GM20000 (cell line): ENCODE measurements at places on chromosomes 6 and 20.
A peak's percentile ranks its signal among the peaks of the same experiment; 100 is the strongest.

DNA sequence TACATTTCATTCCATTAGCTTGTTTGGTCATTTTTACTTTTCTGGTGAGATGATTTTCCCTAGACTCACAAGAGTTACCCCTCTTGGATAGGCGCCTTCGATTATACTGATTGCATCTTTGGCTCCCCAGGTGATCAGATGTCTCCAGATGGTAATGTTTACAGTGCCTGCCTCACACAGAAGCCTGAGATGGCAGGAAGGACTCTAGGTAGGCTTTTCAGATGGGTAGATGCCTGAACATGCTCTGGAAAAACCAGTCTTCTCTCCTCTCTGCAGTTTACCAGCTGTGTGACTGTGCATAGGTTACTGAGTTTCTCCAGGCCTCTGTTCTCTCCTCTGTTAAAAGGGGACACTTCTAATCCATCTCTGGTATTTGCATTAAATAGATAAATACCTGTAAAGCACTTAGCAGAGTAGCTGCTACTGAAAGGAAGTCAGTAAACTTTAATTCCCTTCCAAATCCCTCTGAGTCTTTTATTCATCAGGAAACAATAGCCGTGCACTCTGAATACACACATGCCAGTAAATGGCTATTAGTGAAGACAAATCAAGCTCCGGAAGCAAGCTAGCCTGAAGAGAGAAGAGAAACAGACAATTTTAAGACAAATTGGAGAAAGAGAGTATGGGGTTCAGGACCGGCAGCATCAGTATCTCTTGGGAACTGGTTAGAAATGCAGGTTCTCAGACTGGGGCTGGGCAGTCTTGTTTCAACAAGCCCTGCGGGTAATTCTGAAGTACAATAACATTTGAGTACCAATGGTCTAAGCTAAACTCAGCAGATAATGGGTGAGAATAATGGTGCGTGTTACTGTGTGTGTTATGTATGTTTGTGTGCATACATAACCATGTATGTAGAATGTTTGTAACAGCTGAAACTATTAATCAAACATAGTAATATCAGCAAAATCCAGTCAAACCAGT, 139.4 kb downstream of the UST start:
- no peak for DNase-seq

DNA sequence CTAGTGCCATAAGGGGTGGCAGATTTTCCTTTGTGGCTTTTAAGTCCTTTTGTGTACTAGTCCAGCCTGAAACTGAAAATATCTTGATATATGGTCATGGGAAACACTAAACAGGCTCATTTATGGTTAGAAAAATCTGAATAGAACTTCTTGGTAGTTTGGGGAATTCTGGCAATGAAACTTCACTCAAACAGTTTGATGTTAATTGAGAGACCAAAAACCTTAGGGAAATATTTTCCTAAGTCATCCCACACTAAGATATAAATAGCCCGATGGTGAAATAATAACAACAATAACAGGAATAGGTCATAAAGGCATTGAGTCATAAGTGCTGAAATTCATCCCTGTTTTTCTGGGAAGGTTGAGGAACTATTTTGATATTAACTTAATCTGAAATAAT, 146.2 kb upstream of the SMLR1 start:
- DNase-seq: no peak

DNA sequence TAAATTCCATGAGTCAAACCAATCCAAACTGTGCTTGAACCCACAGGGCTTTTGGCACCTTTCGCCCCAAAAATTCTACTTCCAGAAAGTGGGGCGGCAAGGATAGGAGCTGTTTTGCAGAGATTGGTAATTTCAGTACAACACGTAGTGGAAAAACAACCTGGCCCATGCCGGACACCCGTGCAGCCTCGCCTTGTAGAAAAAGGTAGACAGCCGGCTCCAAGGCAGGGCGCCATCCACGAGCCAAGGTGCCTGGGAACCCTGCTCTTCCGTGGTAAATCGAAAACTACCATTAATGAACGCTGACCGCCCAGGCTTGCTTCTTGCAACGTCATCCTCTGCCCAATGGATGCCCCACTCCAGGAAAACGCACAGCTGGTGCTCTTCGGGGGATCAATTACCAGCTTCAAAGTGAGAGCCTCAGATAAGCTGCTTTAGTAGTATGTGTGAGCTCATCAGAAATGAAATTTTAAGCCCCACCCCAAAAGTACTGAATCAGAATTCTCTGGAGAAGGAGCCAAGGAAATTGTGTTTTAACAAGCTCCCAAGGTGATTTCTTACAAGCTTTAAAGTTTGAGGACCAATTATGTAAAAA, 1.8 kb downstream of the OOEP start:
- DNase-seq: no peak

DNA sequence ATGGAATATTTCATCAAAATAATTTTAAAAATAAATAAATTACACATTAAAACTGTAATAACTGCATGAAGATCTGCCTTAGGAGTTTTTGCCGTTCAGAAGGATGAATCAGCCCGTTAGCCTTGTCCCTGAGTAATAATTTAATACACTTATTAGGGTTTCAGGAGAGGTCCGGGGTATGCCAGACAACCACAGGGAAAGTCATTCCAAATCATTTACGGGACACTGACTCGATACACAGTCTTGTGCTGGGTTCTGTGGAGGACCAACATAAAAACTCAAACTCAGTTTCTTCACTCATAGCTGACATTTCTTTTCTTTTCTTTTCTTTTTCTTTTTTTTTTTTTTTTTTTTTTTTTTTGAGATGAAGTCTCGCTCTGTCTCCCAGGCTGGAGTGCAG, 735 bp upstream of the LY6G6F start:
- no peak for DNase-seq

GRCh38 chr6:2976060-2976459, 4.7 kb upstream of the SERPINB6 start:
- no peak for DNase-seq

DNA sequence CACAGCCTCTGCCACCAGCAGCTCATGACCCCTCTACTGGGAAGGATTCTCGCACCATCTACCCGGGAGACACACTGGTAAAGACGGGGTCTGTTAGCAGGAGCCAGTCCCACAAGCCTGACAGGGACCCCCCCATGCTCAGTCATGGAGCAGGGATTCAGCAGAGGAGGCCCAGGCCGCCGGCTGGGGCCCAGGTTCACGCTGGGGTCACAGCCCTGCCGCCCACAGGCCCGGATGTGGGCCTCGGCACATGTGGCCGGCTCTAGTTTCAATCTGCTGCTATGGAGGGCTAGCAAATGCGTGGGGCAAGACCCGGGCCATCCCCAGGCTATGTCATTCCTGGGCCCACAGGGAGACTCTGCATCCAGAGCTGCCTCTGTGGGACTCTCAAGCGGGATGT, 25.1 kb downstream of the PXDC1 start:
- DNase-seq: peak; percentile 57

GRCh38 chr6:20186981-20187380, 25.3 kb downstream of the MBOAT1 start:
- no peak for DNase-seq

- DNase-seq: no peak
Measured at GRCh38 chr6:143976806-143977349, 31.2 kb downstream of the PLAGL1 start.

GRCh38 chr6:112298021-112298745, 43.8 kb upstream of the LAMA4 start:
- DNase-seq: no peak

- no peak for DNase-seq
Measured at GRCh38 chr20:4256874-4257273, 241.5 kb upstream of the RNF24 start.

DNA sequence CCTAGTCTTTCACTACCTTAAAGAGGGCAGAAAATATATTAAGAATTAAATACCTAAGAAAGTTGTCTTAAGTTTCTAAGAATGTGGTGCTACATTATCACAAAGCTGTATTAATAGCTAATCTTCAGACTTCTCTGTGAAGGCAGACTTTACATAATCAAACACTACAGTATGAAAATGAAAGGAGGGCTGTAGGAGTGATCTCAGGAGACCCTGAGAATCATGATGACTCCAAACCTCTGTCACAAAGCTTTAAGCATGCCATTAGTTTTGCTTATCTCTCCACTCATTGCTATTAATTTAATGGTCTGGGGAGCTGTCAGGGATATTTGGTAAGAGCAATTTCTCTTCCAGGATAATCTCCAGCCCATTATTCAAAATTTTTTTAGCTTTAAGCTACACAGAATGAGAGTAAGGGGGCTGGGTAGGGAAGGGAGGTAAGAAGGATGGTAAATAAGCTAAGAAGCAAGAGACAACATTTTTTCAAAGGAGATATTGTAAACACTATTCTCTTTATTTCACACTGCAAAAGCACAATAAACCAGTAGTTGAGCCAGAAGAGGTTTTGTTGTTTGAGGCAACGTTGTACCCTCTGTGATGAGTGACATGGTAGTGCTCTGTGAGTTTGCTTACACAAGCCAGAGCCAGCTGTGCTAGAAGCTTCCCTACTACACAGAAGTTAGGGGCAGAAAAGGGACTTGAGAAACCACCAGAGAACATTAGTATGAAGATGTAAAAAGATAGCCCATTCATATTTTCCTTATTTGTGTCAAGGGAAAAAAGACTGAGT, 258.8 kb downstream of the GMDS start:
- DNase-seq: no peak

GRCh38 chr6:40286721-40287120, 300.4 kb downstream of the LRFN2 start:
- no peak for DNase-seq

DNA sequence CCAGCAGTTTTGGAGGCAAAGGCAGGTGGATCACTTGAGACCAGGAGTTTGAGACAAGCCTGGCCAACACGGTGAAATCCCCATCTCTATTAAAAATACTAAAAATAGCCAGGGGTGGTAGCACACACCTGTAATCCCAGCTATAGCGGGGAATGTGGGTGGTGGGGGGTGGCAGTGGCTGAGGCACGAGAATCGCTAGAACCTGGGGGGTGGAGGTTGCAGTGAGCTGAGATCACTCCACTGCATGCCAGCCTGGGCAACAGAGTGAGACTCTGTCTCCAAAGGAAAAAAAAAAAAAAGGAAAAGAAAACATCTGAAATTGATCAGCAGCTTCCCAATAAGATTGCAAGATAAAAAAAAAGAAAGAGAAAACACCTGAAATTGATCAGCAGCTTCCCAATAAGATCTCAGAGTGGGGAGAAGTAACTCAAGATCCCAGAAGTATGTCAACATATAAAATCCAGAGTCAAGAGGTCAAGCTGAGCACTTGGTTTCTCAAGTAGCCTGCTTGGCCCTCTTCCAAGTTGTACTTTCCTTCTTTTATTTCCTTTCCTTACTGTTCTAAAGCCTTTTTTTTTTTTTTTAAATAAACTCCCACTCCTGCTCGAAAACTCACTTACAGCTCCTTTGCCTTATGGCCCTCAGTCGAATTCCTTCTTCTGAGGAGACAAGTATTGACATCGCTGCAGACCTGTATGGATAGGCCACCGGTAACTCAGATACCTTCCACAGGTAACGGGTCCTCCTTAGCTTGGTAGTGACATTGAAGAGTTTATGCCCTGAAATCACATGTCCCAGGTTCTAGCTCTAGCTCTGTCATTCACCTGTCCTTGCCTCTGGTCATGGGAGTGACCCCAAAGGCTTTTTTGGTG, 368.5 kb upstream of the SYNCRIP start:
- no peak for DNase-seq

DNA sequence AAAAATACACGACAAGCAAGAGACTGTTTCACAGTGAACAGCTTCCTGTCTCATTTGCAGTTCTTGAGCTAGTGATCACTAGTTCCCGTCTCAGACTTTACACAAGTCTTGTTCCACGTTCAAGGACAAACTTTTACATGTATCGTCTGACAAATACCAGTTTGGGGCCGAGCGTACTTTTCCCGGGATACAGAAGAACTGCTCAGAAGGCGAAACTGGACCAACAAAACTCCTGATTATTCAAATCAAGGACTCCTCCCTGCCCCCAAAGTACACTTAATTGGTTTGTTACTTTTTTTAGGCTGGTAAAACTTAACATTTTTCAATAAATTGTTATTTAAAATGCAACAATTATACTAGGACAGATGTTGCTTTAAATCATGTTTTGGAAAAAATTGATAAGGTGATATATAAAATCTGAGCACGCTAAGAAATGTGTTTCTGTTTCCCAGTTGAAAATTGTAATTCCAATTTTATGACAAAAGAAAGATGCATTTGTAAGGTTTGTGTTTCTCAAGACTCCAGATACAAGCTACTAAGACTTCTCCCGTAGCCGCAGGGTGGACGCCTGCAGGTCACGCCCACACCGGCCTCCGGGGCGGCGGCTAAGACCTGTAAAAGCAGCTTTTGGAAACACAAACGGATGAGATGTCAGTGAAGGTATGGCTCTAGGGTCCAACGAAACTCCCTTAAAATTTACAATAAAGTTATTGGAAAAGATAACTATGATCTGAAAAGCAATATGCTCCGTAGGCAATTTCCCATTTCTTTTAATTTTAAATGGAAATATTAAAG, 16.8 kb upstream of the TCFL5 start:
- DNase-seq: no peak

GRCh38 chr6:111154981-111155380, 67.7 kb downstream of the SLC16A10 start:
- no peak for DNase-seq
